ENCODE measurements at places on chromosomes 5 and 9. TPM values are rescaled to one million over a fixed set of nuclear protein-coding genes. Genes with fewer than 3 reads are reported as not detected.

PLGRKT gene
- 15.6 TPM for total RNA-seq

GRCh38 chr5:67677422-67677970 lies 480.9 kb upstream of the CD180 start:
- no peak for DNase-seq

PCDHA9 gene
- 0.29 TPM for total RNA-seq

TMEM171 gene
- 8.0 TPM for total RNA-seq

NDUFS4 gene
- total RNA-seq, result 78.2 TPM

- peak; percentile 23 for DNase-seq
These were observed 2.5 kb downstream of the SEMA5A start for GRCh38 chr5:9543311-9543920.
